Kidney tubule cell (primary cell): ENCODE measurements at places on chromosomes 1 and 21.
A peak's percentile ranks its signal among the peaks of the same experiment; 100 is the strongest.

DNA sequence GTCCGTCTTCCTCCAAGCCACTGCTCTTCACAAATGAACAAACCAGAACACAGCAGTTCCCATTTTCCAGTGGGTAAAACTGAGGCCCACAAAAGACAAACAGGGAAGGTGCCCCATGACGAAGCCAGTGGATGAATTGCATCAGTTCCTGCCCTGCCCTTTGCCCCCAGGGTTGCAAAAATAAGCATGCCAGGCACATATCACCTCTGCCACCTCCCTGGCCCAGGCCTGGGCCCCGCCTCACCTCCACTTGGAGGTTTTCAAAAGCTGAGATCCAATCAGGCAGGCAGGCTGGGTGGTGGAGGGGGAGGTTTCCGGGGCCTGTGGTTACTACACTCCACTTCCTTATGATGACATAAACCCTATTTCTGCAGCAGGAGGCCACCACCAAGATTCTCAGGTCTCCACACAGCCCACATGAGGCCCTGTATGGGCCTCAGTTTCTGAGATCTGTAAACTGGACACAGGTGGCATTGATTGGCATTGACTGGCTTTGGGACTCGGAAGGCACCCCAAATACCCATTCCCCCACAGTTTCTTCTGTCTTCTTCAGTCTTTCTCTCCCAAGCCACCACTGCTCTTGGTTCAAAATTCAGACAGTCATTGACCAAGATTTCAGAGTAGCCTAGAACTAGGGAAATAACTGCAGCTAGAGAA lies 4.1 kb downstream of the KIF21B start:
- DNase-seq: peak; percentile 85

GRCh38 chr1:228417483-228418203 lies 982 bp upstream of the TRIM17 start:
- peak; percentile 61 for DNase-seq

GRCh38 chr1:174818951-174819350 lies 180.8 kb upstream of the CACYBP start:
- peak; percentile 92 for DNase-seq

DNA sequence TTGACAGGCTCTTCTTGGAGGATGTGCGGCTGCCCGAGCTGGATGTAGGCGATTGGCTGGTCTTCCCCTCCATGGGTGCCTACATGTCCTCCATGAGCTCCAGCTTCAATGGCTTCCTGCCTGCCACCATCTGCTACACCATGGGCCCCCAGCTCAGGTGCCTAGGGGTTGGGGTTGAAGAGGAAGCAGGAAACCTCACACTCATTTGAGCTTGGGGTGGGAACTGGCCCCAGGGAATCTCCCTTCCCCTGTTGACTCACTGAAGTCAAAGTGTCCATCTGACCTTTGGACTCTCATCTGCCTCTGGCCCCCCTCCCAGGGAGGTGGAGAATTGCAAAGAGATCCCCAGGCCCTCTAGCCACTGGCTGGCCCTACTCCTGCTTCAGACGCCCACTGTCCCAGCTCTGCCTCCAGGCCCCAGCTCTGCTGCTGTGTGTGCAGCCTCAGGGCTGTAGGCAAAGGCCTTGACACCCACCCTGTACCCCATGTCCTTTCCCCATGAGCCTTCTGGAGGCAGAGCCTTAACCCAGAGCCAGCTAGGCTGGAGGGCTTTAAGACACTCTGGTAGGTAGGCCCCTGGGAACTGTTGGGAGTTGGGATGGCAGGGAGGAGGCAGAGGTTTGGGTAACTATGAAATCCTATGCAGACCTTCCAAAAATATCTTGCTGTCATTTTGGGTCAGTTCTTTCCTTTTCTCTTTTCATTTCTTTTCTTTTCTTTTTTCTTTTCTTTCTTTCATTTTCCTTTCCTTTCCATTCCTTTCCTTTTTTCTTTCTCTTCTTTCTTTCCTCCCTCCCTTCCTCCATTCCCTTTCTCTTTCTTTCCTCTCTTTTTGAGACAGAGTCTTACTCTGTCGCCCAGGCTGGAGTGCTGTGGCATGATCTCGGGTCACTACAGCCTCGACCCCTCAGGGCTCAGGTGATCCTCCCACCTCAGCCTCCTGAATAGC lies 66.9 kb upstream of the TINAGL1 start:
- peak; percentile 51 for DNase-seq

- no peak for DNase-seq
Measured at GRCh38 chr21:41979751-41980369, 26.0 kb upstream of the C2CD2 start.

GRCh38 chr1:145845514-145846161 lies at the start of gene NUDT17:
TSS of gene NUDT17 (plus strand) at chr1:145845630. CDS start at chr1:145845641, 11 bp downstream.
- peak; percentile 78 for DNase-seq

GRCh38 chr1:24502709-24503058 lies at the start of gene RCAN3:
TSS of gene RCAN3 (plus strand) at chr1:24502836. CDS start at chr1:24514373, 11,537 bp downstream.
- peak; percentile 91 for DNase-seq

DNA sequence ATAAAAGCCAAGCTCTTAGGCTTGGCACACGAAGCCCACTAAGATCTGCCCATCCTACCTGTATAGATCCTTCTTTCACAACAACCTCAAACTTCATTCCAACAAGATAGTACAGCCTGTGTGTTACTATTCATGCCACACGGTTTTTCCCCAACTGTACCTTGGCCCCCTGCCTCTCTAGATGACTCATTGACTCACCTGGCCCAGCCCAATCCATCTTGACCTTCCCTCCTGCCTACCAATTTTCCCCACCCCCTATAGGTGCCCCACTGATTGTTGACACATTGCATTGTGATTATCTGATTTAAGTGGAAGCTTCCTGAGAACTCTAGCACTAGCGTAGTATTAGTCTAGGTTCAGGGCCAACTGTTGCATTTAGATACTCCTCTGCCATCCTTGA lies 2.0 kb upstream of the CD101 start:
- DNase-seq: no peak

DNA sequence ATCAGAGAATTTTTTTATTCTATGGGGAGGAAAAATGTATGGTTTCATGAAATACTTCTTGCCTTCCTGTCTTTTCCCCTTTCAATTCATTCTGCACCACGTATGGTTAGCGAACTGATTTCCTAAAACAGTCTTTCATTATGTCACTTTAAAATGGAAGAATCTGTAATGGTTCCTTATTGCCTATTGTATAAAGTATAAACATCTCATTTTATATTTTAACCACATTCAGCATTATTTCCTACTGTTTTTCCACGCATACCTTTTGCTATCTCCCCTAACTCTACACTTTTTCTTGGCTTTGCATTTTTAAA lies 232.3 kb upstream of the B3GALT2 start:
- no peak for DNase-seq
